Spleen (tissue), 13 donors: ENCODE measurements at places on chromosomes 11 and 22.

GRCh38 chr11:115674937-115675544, 170.8 kb upstream of the CADM1 start:
- DNase-seq, result no peak

GRCh38 chr11:111299101-111300026, 1.0 kb downstream of the POU2AF3 start:
- DNase-seq, result peak; percentile 81

DNA sequence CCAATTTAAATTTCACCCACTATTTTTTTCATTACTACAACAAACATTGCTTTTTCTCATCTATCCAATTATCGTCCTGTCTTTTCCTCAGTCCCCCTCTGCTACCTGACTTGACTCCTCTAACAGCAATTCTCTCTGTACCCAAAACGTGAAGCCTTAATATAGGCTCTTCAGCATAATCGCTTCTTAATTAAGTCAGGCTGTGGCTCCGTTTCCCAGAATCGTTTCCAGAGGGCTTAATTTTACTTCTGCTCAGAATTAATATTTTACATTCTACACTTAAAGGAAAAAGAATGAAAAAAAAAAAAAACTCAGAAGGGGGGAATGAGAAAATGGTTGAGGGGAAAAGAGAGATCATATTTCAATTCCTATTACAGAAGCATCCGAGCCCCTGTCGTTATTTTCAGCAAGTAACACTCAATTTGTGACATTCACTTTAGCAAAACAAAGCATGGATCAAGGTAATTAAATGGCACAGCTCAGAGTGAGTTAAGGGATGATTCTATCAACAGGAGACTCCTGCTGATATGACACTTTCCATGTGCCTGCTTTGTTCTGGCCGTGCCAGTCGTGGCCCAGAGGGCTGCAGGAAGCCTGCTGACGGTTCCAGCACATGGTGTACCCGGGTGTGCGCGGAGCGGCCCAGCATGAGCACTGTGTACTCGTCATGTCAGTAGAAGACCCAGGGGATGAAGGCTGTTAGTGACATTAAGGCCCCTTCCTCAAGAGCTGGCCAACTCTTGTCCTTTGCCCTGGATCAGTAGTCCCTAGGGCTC, 272.5 kb downstream of the NTM start:
- no peak for DNase-seq

GRCh38 chr22:17744430-17744829, 29.8 kb downstream of the BID start:
- peak; percentile 49 for DNase-seq

DNA sequence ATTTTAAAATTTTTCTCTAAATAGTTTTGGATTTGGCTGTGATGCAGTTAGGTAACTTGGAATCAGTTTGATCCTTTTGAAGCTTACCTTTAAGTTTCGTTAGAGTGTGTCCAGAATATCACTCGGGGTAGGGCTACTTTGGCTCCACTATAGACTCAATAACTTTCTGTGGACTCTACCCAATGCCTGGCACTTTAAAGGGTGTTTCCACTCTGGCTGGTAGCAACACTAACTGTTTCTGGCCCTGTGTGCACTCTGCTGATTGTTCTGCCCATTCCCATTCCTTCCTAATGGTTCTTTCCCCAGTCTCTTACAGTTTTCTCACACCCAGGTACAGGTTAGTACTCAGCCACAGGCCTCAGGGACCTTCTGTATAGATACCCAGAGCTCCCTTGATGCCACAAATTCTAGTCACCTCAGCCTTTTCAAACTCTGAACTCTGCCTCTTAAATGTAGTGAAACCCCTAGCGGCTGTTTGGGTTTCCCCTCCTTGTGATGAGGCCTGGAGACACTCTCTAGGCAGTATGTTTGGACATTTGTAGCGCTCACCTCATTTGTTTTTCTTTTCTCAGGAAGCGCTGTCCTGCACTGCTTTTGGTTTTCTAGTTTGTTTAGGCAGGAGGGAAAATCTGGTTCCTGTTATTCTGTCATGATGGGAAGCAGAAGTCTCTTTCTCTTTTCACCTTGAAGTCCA, 16.8 kb downstream of the CUL5 start:
- DNase-seq, result no peak

DNA sequence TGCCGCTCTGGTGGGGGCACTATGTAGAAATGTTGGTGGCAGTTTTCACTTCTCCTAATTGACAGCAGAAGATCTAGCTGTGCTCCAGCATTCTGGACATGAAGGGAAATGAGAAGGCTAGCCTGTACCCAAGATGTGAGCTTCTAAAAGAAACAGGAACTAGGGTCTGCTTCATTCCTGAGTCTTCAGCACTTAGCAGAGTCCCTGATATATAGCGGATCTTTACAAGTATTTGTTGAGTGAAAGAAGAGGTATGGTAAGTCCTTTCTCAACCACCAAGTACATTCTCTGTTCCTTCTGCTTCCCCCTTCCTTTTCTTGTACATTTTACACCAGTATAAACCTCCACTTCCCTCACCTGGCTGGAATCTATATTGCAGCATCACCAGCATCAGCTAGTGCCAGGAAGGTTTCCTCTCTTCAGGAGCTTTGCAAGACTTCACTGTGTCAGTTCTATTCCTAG, 408.3 kb upstream of the CADM1 start:
- DNase-seq, result no peak
